ENCODE measurements at places on chromosomes 6 and 20.

DNA sequence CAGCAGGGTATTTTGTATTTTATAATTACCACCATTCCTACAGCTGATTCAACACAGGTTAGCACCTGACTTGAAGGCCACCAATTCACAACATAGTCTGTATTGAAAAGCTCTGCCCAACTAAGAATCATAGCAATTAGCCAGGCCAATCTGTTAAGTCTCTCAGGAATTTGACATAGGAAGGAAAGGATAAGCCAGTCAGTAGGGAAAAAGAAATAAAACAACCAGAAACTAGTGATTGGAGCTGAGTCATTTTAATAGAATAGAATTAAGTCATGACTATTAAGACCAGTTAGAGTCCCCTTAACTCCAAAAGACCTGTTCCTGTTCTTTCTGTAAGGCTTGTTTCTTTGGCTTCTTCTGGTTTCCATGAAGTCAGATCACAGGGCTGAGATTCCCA, 8.1 kb downstream of the RANBP9 start:
- no peak for DNase-seq

DNA sequence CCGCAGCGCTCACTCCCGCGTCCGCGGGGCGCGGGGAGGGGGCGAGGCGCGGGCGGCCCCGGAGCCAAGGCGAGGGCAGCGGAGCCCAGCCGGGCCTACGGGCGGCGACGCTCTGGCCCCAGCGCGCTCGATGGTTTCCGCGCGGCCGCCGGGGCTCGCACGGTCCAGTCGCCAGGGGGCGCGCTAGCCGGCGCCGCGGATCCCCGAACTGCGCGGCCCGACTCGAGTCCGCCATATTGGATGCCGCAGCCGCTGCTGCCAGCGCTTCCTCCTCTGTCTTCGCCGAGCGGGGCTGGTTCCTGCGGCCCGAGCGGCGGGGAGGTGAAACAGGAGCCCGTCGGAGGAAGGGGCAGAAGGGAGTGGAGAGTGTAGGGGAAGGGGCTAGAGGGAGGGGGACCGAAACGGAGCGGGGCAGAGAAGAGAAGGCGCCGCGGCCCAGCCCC, at the start of gene SCAF8:
TSS of gene SCAF8 (plus strand) at position 234 of the 443 bp plus-strand sequence. CDS start 485 bp downstream, outside the sequence.
- peak; percentile 77 for DNase-seq

GRCh38 chr6:126581316-126581715, 241.4 kb downstream of the CENPW start:
- DNase-seq: no peak

- DNase-seq: no peak
Measured at GRCh38 chr20:43916881-43917371, 2.3 kb downstream of the TOX2 start.

- peak; percentile 83 for DNase-seq
Measured at GRCh38 chr6:135497412-135498184, at the start of gene AHI1. AHI1 (minus strand) TSS chr6:135497740; CDS start chr6:135492237, 5,503 bp downstream.

- no peak for DNase-seq
Measured at GRCh38 chr20:53753880-53754459, 160.3 kb upstream of the ZNF217 start.

- no peak for DNase-seq
Measured at GRCh38 chr6:148359228-148359627, 16.6 kb downstream of the SASH1 start.

DNA sequence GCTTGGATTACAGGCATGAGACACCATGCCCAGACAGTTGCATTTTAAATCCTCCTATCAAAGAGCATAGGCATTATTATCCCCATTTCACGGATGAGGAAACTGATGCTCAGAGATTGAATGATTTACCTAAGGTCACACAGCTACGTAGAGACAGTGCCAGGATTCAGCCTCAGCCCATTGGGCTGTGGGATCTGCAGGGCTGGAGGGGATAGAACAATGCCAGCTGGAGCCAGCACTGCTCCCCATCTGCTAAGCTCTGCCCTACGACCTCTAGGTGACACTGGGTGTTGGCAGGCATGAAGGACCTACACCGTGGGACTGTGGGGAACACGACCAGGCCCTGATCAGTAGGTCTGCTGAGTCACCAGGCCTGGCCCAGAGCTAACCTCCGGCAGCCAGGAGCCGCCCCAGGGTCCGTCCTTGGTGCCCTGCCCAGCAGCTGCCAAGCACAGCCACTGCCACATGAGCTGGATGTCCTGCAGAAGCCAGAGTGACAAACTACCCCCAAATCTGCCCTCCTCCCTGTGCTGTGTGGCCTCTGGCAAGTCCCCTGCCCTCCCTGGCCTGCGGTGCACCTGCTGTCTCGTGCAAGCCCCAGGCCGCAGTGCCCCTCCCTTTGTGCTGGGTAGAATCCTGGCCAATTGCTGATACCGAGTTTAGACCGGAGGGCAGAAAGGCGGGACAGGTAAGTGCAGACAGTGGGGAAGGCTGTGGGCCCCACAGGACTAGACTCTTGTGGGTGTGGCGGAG, 47.6 kb upstream of the PTGIS start:
- DNase-seq: no peak

DNA sequence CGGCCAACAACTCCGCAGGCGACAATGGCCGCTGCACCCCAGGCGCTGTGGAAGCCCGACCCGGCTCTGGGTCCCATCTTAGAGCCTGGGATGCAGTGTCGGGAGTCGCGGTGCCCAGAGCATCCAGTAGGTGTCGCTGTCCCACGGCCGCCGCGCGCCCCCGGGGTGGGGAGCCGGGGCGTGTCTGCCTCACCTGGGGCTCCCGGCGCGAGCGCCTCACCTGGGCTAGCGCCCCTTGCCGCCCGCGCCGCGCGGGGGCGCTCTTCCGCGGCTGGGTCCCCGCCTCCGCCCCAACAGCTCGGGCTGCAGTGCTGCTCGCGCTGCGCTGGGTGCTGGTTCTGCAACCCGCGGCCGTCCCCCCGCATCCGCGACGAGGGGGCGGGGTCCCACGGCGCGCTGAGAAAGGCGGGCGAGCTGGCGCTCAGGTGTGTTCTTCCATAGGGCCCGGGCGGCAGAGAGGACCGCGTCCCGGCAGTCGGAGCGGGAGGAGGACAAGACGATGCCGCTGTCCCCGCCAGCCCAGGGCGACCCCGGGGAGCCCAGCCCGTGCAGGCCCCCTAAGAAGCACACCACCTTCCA, at the start of gene CRYBG1:
TSS of gene CRYBG1 (plus strand) at position 308 of the 579 bp plus-strand sequence. CDS start at position 500, 192 bp downstream.
- DNase-seq: peak; percentile 58

- DNase-seq: no peak
Measured at GRCh38 chr6:6856538-6857523, 250.9 kb upstream of the RREB1 start.

DNA sequence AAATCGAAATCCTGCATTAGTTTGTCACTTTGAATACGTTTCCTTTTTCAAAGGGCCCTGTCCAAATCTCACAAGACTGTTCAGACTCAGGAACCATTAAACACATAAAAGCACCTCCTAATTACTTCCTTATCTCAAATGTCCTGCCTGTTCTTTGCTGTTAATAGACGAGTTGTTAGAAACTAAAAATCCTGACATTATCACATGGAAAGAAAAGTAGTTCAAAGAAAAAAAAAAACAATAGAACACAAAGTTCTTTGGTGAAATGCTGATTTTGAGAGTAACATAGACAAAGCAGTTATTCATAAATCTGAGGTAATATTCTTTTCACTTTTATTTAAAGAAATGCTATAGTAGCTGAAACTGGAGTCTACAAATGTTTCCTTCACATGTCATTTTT, 12.1 kb upstream of the TAB2 start:
- DNase-seq: no peak

- DNase-seq: no peak
Measured at GRCh38 chr20:8095648-8096572, 36.2 kb upstream of the PLCB1 start.

GRCh38 chr20:31845300-31845863, at the start of gene FOXS1:
FOXS1 (minus strand) TSS chr20:31845604; CDS start chr20:31845542, 62 bp downstream.
- no peak for DNase-seq

DNA sequence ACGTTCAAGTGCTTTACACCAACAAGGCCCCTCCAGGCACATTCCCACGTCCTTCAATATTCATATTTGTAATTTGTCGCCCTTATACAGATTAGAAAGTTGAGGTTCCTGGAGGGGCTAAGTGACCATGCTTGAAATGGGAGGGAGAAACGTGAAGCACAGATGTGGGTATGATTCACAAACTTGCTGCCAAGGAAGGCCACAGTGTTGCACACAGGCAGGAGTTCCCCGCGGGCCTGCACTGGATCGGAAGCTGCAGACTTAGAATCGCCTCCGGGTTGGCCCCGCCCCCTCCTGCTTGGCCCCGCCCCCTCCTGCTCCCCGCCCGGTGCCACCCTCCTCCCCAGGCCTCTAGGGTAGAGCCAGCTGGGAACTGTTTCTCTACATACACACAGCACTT, 58.2 kb upstream of the QKI start:
- no peak for DNase-seq

GRCh38 chr6:100460650-100461204, 4.0 kb downstream of the SIM1 start:
- DNase-seq: no peak

DNA sequence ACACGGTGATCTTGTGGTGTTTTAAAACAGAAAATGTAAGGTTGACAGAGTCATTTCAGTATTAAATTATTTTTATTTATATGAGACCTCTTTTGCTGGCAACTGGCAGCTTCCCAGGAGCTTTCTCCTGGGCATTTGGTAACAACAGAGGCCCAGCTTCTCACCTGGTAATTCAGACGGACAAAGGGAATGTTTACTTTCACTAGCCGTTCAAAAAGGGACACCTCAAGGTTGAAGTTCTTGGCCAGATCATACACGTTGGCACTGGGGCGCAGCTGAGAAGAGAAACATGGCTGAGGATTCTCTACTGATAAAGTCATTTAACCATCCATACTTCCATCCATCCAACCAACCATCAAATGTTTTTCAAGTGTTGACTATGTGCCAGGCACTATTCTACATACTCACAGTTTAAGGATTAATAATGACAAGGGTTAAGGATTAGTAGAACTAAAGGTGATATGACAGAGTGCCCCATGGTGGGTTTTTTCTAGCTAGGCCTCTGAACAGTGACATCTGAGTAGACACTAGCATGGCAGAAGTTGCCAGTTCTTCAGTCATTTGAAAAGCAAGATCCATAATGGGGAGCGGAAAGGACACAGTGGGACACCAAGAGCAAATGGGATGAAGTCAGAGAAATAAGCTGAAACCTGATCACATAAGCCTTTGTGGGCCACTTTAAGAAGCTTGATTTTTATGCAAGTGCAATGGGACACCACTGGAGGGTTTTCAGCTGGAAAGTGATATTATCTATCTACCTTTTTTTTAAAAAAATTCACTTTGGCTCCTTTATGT, 25.1 kb downstream of the ZNFX1 start:
- DNase-seq: no peak

GRCh38 chr6:107506145-107506544, 16.2 kb downstream of the SOBP start:
- DNase-seq: no peak

- DNase-seq: no peak
Measured at GRCh38 chr6:38137608-38138265, 318.2 kb downstream of the ZFAND3 start.

- DNase-seq: no peak
Measured at GRCh38 chr20:53004267-53004813, 32.2 kb downstream of the TSHZ2 start.

DNA sequence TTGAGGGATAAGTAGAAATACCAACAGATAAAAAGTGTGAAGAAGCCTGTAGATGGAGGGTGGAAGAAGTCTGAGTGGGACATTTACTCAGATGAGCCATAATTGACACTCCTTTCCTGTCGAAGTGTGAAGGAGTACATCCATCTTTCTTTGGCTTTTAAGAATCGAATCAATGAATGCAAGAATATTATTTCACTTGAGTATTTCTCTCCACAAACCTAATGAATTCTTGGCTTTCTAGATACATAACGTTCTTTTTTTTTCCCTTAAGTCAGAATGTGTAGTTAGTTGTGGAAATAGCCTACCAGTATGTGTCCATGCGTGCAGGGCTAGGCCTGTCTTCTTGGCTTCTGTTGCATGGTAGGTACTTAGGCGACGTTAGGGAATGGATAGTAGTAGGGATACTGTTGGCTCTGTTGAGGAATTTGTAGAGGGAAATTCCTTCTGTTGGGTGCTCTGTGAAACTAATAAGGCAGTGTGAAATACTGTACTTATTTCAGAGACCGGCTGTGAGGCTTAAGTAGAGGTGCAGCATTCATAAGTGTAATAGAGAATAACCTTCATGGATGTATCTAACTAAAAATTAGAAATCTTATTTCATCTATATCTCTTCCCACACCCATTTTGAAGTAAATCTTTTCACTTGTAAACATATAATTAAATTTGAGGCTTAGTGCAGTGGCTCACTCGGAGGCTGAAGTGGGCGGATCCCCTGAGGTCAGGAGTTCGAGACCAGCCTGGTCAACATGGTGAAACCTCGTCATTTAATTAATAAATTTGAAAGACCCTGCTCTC, 1.5 kb downstream of the RPS18 start:
- DNase-seq: no peak

GRCh38 chr6:164130151-164130550, 715.6 kb downstream of the QKI start:
- no peak for DNase-seq

DNA sequence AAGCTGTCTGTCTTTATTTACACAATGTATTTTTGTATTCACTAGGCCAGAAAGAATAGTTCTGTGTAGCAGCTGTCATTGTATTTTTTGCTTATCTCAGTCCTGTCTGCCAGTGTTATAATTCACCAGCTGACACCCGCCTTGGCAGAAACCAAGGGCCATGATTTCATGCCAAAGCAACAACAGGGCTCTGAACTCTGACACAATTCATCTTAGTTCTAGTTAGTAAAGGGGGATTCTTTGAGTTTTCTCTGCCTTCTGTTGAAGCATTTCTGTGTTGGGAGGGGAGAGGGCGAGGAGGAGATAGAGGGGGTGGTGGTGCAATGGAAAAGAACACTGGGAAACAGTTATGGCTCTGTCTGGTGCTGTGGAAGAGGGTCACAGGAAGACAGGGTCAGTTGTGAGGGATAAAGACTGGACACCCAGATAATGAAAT, 684.6 kb upstream of the MARCKS start:
- no peak for DNase-seq

GRCh38 chr6:137728386-137729349, 138.4 kb upstream of the TNFAIP3 start:
- no peak for DNase-seq

- DNase-seq: no peak
Measured at GRCh38 chr20:24633026-24633425, 163.6 kb downstream of the SYNDIG1 start.

DNA sequence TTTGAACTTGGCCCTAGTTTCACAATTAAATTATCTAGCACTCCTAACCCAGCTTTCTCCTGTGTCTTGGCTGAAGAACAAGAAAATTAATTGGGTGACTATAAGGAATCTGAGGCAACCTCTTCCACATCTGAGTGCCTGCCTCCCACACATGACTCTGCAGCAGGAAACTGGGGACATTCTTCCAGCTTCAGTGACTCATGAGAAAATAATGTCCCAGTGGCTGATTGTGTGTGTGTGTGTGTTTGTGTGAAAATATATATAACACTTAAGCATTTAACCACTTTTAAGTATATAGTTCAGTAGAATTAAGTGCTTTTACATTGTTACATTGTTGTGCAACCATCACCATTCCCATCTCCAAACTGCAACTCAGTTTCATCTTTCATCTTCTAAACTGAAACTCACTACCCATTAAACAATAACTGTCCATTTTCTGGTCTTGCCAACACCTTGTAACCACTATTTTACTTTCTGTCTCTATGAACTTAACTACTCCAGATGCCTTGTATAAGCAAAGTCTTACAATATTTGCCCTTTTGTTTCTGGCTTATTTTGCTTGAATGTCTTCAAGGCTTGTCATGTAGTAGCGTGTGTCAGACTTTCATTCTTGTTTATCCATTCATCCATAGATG, 8.7 kb downstream of the TRIM38 start:
- no peak for DNase-seq

Measured in T follicular helper cell (primary cell).